Lower leg skin (tissue), 4 donors: ENCODE measurements at places on chromosomes 7 and 10.

DNA sequence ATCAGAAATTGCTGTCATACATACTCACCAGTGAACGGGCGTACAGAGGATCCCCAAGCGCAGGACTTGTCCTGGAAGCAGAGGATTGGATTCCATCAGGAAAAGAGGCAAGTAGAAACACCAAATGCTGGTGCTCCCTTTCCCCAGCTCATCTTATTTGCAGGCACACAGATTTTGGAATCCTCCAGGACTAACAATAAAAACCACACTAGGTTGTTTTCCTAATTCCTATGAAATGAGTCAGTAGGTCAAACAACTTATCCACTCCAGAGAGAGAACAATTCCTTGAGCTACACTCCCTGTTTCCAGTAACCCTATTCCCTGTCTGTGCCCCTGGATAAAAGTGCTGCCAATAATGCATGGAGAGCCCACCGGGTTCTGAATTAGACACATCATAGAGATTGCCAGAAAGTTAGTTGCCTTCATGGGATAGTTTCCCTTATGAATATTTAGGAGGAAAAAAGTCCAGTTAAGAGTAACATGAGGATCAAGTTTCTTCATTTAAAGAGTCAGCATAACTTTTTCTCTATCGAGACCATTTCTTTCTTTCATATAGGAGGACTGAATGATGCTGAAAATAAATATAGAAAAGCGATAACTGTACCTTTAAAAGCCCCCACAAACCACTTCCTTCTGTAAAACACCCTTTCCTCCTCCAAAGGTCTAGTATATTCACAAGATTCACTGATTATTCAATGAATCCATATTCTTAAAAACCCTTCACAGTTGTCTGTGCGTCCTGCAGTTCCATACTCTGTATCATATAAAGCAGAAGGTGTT is 178.3 kb upstream of the KLF14 start:
- DNase-seq, result no peak

GRCh38 chr10:123635745-123636144 is 30.4 kb upstream of the GPR26 start:
- no peak for DNase-seq

- DNase-seq, result peak; percentile 89
Observed at GRCh38 chr10:784403-785088, 95.1 kb upstream of the DIP2C start.

DNA sequence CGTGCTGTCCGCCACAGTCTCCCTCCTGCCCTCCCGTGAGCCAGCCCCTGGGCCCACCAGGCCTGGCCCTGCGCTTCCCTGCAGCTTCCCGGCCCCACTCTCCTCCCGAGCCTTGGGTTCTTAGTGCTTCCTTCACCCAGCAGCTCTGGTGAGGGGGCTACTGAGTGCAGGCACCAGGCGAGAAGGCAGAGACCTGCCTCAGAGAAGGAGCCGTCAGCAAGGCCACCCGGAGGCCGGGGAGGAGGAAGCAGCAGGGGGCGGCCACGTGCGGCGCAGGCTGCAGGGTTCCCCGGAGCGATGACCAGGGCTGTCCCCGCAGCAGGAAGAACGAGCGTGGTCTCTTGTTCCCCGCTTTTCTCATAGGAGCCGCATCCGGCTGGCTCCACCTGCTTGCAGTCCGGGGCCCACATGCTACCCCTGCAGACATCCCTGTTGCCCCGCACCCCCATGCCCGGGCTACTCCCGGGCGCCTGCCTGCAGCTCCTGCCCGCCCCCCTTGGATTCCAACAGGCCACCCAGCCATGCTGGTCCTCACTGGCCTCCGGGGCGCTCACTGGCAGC is 20.5 kb downstream of the YKT6 start:
- no peak for DNase-seq

GRCh38 chr10:110698340-110698739 is 54.2 kb downstream of the RBM20 start:
- no peak for DNase-seq

DNA sequence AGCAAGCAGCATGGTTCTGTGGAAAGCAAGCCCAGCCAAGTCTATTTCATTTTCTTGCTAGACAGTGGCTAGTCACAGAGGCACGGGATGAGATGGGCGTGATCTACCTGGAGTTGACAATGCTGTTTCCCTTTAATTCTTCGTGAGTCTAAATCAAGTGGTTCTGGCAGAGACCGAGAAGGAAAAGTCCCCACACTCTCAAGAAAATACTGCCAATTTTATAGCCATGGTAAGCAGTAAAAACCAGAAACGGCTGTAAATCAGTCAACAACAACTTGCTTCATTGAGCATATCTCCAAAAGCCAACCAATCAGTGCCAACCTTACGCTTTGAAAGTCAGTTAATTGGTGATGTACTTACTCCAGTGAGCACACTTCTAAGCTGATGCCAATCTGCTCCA is 223.4 kb downstream of the SEC23IP start:
- DNase-seq, result no peak

- peak; percentile 52 for DNase-seq
Observed at GRCh38 chr7:104956753-104957450, 57.1 kb upstream of the KMT2E start.

DNA sequence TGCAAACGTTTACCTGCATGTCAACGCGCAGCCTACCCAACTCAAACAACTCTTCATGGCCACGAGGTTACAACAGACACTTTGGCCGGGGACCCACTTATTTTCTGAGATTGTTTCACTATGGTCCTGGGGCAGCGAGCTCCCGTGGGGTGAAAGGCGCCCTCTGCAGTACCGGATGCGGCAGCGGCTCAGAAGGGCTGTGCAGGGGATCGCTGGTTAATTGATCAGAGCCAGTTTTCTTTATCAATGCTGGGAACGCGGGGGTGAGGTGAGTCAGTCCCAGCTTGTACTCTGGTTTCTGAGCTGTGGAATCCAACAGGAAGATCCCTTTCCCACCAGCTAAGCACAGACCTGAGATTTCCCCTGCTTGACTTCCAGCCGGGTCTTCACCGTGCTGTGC is 366.5 kb upstream of the KLF6 start:
- no peak for DNase-seq
